ENCODE measurements at places on chromosomes 11 and 22. TPM values are rescaled to one million over a fixed set of nuclear protein-coding genes. Genes with fewer than 3 reads are reported as not detected.

SERPING1 gene
- total RNA-seq: 1.9 TPM

DRG1 gene
- 70.5 TPM for total RNA-seq

CDON gene
- total RNA-seq: 1.7 TPM

TMEM179B gene
- total RNA-seq: 63.6 TPM

IL18 gene
- total RNA-seq: 1.5 TPM

SLC22A6 gene
- not detected for total RNA-seq

KCTD21 gene
- total RNA-seq: 8.1 TPM

POTEH gene
- total RNA-seq: not detected

RTN4RL2 gene
- 0.67 TPM for total RNA-seq

SOX10 gene
- not detected for total RNA-seq

MAPK11 gene
- total RNA-seq: 36.6 TPM

CHEK1 gene
- 34.8 TPM for total RNA-seq

DDI1 gene
- not detected for total RNA-seq

OSM gene
- not detected for total RNA-seq

LYVE1 gene
- total RNA-seq: 12.1 TPM

HBB gene
- total RNA-seq: not detected

ROBO4 gene
- total RNA-seq: 405 TPM

BLID gene
- total RNA-seq: not detected

SAA4 gene
- not detected for total RNA-seq

BIK gene
- total RNA-seq: 0.53 TPM

CARNS1 gene
- total RNA-seq: not detected

MGAT3 gene
- not detected for total RNA-seq

MYRF gene
- total RNA-seq: 2.3 TPM

STX3 gene
- total RNA-seq: 41.2 TPM

Measured in mammary microvascular endothelial cell (primary cell).